Testis (tissue), 5 donors: ENCODE measurements at places on chromosomes 1 and 21. TPM values are rescaled to one million over a fixed set of nuclear protein-coding genes. Genes with fewer than 3 reads are reported as not detected.

The MRPL39 gene
- total RNA-seq = 48.8 TPM

DNA sequence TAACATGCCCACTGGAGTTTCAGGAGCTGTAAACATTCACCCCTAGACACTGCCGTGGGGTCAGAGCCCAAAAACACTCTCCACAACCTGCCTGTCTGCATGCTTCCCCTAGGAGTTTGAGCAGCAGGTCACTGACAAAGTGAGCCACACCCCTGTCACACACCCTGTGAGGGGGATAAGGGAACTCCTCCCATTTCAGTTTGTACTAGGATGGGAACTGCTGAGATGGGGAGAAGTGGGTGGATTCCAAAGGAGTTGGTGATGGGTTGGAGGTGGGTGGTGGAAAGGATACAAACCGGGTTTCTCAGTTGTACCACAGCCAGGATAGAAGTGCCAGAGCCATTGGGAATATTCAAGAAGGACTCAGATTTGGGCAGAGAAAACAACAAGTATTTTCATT is 140.2 kb downstream of the MIS18A start:
- no peak for DNase-seq

DNA sequence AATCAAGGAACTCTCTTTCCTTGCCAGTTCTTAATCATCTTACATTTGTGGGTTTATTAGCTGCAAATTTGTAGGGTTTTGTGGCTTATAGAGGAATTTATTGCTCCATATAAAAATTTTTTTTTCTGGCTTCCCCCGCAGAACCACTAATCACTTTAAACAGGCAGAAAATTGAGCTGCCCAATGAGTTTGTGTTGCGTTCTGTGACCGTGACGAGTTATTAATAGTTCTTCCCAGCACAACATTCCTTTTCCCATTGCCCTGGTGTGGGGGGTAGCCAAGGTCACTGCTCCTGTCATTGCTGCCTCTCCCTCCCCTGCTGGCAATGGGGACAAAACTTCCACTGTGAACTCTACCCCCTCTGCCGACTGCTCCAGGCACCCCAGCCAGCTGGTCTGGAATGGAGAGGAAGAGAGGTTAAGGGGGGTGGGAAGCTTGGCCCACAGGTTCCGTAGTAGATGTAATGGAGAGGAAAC is 55.1 kb downstream of the UBE2T start:
- peak; percentile 78 for DNase-seq

GRCh38 chr1:39332828-39333227 is 128.3 kb downstream of the MACF1 start:
- no peak for DNase-seq

DNA sequence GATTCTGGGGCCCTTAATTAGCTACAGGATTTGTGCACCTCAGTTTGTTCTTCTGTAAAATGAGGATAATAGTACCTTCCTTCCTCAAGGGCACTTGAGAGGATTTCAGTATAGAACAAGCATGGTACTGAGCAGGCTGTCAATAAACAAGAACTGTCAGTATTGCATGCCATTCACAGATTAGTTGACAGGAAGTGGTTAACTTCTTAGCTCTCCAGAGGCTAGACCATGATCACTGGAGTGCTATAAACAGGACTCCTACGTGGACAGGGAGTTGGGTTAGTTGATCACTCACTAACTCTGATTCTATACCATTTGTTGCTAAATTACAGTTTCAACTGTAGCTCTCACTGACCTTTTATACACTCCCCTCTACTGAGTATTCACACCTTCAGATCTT is 126.2 kb upstream of the DAB1 start:
- no peak for DNase-seq

GRCh38 chr1:21106238-21106637 is 70.5 kb downstream of the EIF4G3 start:
- no peak for DNase-seq

GRCh38 chr21:44574457-44575306 is 1.2 kb downstream of the KRTAP10-4 start:
- DNase-seq = no peak

DNA sequence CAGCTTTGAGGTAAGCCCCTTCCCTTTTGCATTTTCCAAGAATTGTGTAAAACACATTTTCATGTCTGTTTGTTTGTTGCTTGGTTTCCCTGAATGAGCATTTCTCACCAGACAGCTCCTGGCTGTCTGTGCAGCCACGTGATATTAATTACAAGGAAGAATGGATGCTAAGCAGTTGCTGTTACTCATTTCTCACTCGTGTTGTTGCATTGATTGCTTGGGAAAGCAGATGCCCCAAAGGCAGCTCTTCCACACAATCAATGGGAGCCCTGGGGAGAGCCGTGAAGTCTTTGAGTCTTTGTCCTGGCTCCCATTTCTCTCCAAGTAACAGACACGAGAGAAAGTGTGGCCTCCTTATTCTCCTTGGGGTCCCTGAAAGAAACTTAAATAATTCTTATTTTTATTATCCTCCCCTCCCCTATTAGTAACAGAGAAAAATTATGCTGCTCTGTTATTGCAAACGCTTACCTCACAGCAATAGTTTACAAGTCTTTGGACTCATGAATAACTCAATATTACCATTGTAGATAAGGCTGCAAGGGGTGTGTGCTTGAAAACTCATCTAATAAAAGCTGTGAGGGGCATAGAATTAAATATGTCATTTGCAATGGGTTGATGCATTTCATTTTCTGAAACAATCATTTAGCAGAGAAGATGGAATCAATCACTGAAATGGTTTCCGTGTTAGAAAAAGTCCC is 127.7 kb upstream of the CAMK1G start:
- DNase-seq = no peak

- DNase-seq = no peak
These were observed 62.6 kb downstream of the DDR2 start for GRCh38 chr1:162694911-162695310.

GRCh38 chr1:185279571-185279970 is 37.5 kb downstream of the IVNS1ABP start:
- DNase-seq = no peak

- no peak for DNase-seq
These were observed 7.0 kb upstream of the ANGPTL1 start for GRCh38 chr1:178877896-178878295.
